ENCODE measurements at places on chromosomes 4 and X.
A peak's percentile ranks its signal among the peaks of the same experiment; 100 is the strongest.

GRCh38 chr4:8149664-8150063, 8.9 kb downstream of the ABLIM2 start:
- DNase-seq: no peak

DNA sequence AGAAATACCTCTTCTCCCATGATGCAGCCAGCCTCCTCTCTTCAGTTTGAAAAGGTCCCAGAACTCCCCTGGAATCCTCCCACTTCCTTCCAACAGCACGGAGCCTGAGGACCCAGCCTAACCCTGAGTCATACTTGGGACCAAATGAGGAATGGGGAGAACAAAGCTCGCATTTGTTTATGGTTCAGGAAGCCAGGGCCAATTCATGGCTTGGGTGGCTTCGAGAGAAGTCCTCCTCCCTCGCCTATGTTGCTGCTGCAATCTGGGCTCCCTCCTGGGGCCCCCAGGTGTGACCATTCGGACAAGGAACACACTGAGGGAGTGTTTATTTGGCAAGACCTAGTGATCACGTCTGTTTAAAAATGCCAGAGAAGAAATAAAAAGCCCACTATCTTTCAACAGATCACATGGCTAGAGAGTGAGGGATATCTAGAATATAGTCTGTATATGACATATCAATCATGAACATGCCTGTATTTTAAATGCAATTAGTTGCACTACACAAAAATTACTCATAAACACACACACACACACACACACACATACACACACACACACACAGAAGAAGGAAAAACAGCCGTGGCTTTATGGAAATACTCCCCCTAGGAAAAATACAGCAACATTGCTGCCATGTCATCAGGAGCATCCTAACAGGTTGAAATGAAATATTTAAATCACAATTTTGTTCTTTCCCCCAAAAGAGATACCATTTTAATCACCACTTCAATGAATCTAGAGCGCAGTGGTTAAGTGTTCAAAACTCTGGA, 155.7 kb upstream of the MAP3K15 start:
- no peak for DNase-seq

DNA sequence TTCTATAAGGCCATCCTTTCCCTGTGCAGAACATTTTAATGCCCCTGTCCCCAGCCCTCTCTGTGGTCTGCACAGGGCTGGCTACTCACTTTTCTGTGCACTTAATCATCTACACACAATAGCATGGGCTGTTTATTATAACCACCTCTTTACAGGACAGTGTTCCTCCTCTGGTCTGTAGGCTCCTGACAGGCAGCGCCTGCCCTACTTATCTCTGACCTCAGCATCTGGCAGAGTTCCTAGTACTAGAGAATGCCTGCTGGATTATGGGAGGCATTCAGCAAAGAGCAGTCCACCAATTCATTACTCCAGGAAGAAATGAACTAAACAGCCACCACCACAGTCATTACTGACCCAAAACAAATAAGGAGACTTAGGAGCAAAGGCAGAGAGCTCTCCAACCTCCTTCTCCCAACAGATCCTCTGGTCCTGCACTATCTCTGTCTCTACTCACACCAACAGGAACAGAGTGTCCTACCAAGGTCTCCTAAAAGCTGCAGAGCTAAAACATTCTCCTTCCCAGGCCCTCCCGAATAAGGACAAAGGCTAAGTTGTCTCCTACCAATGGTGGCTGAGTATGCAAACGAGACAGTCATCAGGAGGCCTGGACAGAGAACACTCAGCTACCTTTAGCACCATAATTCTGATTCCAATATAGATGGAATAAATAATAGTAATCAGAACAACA, 279.2 kb downstream of the QDPR start:
- DNase-seq: peak; percentile 2

- DNase-seq: no peak
Measured at GRCh38 chrX:40579900-40580536, 752 bp upstream of the ATP6AP2 start.

DNA sequence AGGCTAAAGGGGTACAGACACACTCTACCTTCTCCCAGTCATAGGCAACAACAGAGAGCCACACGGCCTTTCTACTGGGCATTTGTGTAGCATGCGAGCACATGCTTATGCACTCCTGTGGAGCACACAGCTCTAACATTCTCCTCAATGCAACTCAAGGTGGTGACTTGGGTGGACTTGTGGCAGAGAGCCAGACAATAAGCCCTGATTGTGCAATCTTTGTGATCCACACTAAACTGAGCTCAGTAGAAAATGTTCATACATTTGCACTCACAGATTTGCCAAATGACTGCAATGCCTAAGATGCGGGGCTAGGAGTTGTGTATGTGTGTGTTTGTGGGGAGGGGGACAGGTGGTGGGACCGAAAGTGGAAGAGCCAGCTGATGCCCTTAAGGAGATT, 31.4 kb upstream of the SETD7 start:
- DNase-seq: no peak

DNA sequence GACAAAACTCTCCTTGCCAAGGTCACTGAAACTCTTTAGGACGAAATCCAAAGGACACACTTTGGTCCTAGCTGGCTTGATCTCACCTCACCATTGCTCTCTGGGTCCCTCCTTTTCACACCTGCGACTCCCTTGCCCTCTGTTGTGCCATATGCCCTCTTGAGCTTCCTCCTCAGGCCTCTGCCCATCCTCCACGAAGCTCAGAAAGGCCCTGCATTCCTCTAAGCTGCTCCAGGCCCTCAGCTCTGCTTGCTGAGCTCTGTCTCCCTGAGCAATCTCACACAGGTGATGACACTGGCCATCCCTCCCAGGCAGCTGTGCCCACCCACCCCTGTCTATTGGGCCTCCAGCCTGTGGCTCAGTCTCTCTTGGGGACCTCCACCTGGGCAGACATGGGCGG, 10.1 kb upstream of the AFAP1 start:
- DNase-seq: no peak

- peak; percentile 4 for DNase-seq
Measured at GRCh38 chr4:78551420-78552351, at the start of gene ANXA3. ANXA3 (plus strand) TSS chr4:78551770; CDS start chr4:78554474, 2,704 bp downstream.

DNA sequence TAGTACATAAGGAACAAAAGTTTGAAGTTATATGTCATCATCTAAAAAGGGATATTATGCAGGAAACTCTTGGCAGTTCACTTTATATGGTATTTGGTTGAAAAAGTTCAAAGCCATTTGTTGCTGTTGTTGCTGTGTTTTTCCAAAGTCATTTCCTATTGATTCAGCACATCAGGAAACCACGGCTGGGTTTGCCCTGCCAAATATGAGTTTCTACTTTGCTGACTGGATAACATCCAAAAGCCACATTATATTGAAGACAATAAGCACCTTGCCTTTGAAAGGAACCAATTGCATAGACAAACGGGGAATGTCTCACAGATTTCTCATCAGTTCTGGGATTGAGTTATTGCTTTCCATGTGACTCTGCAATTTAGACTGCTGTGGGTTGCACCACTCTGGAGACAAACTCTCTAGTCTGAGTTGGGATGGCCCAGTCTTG, 206.1 kb downstream of the SLC39A8 start:
- no peak for DNase-seq

GRCh38 chr4:176385601-176386000, 65.8 kb downstream of the SPCS3 start:
- no peak for DNase-seq

- no peak for DNase-seq
Measured at GRCh38 chr4:163395055-163395454, 51.4 kb downstream of the NPY5R start.

- peak; percentile 56 for DNase-seq
Measured at GRCh38 chr4:55386073-55386472, 9.7 kb upstream of the TMEM165 start.

- DNase-seq: peak; percentile 44
Measured at GRCh38 chr4:73068491-73069337, 802 bp downstream of the COX18 start.

- DNase-seq: peak; percentile 15
Measured at GRCh38 chr4:117224256-117224655, 138.9 kb upstream of the TRAM1L1 start.

- DNase-seq: no peak
Measured at GRCh38 chr4:26235500-26235899, 85.3 kb upstream of the RBPJ start.

GRCh38 chr4:159564615-159565014, 461.7 kb downstream of the RAPGEF2 start:
- DNase-seq: no peak

DNA sequence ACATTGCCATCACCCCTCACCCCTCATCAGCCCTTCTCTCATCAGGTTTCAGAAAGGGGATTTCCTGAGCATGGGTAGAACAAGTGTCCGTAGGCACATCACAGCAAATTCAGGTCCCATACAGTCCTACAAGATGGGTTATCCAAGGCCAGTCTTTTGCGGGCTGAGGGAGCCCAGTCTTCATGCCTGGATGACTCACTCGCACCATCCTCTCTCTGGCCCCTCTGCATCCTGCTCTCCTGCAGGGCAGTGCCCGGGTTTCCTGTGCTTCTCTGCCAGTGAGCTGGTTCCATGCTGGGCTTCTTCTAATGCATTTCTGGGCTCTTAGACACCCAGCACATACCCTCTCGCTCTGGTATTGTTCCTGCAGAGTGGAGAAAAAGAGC, 7.3 kb upstream of the INTS6L start:
- DNase-seq: no peak

GRCh38 chr4:176838601-176839433, 46.1 kb upstream of the VEGFC start:
- DNase-seq: no peak

DNA sequence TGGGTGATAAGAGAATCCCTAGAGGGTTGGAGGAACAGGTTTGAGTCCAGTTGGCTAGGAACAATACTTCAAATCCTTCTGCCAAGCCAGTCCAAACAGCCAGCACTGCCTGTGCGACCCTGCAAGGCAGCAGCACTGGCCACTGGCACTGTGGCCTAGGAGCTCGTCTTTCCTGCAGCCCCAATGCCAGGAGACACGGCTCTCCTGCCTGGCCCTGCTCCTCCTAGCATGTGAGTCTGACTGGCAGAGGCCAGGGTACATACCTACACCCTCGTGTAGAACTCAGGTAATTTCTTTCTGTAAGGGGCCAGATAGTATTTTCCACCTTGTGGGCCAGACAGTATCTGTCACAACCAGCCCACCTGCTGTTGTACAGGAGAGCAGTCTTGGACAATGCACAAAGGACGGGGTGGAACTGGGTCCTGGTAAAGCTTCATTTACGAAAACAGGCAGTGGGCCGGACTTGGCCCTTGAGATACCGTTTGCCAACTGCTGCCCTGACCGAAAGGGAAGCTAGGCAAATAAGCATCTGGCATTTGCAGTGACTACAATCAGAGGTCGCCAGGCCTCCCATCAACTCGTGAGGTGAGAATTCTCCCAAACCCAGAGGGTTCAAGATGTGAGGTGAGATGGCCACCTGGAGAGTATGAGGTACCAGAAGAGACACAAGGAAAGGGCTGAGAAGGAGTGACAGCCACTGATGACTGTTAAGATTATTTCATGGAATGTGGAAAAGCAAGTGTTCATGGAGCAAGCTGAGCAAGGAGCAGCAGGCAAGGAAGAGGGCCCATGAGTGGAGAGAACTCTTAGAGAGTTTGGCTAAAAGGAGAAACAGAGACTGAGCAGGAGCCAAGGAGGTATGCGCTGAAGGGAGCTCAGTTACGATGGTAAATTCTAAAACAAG, 29.8 kb upstream of the IRAK1 start:
- no peak for DNase-seq

- no peak for DNase-seq
Measured at GRCh38 chrX:105803891-105804290, 18.4 kb upstream of the NRK start.

All from SK-N-DZ (cell line).